Dermis blood vessel endothelial cell (primary cell): ENCODE measurements at places on chromosomes 12 and 14. TPM values are rescaled to one million over a fixed set of nuclear protein-coding genes. Genes with fewer than 3 reads are reported as not detected.

DNA sequence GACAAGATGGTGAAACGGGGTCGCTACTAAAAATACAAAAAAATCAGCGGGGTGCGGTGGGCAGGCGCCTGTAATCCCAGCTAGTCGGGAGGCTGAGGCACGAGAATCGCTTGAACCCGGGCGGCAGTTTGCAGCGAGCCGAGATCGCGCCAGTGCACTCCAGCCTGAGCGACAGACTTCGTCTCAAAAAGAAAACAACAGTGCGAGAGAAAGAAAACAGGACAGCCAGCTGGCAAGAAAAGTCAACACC is 633 bp upstream of the RNU4-2 start:
- no peak for DNase-seq

DNA sequence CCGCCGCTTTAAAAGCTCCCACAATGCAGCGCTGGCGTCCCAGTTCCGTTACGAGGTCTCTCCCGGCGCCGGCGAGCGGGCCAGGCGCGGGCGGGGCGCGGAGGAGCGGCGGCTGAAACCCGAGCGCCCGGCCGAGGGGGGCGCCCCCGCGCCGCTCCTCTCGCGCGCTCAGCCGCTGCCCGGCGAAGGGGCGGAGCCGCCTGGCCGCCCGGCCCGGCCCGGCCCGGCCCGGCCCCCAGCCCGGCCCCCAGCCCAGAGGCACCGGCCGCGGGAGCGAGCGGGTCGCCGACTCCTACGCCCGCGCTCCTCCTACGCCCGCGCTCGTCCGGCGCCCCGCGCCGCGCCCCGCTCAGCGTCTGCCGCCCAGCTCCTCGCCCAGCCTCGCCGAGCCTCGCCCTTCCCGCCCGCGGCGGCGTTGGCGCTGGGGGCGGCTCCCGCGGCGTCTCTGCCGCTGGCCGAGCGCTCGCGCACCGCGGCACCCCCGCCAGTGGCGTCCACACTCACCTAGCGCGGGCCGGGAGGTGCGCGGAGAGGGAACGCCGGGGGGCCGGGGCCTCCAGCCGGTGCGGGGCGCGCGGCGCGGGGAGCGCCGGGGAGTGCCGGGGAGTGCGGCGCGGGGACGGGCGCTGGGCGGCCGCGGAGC is at the start of gene RASSF8:
Gene RASSF8 (plus strand): TSS at position 255 of the 643 bp plus-strand sequence. CDS start 96,662 bp downstream, outside the sequence.
- peak; percentile 82 for DNase-seq

GRCh38 chr14:97959251-97959650 is 1162.1 kb downstream of the VRK1 start:
- DNase-seq: no peak

GRCh38 chr14:20223410-20223809 is at the start of gene OR11H6:
Gene OR11H6 (plus strand): TSS chr14:20223710. CDS start chr14:20223710, 0 bp downstream.
- DNase-seq: no peak

DNA sequence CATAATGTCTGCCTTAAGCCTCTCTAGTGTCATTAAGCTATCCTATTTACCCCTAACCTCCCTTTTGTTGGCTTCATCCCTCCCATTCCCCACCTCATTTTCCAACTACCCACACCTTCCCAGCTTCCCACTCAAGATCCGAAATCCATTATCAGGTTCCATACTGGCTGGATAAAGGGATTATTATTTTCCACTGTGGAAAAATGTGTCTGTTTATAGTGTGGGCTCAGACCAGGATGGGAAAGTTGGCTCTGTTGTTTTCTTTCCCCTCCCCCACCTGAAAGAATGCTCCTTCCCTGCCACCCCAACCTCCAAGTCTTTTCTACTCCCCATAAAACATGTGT is 49.8 kb downstream of the SUSD6 start:
- DNase-seq: no peak

- no peak for DNase-seq
These were observed 36.8 kb downstream of the CCDC177 start for GRCh38 chr14:69537900-69538299.

GRCh38 chr14:61438497-61438859 is 117.1 kb downstream of the PRKCH start:
- no peak for DNase-seq

- peak; percentile 80 for DNase-seq
These were observed 731 bp upstream of the PCNX4 start for GRCh38 chr14:60090864-60091519.

DNA sequence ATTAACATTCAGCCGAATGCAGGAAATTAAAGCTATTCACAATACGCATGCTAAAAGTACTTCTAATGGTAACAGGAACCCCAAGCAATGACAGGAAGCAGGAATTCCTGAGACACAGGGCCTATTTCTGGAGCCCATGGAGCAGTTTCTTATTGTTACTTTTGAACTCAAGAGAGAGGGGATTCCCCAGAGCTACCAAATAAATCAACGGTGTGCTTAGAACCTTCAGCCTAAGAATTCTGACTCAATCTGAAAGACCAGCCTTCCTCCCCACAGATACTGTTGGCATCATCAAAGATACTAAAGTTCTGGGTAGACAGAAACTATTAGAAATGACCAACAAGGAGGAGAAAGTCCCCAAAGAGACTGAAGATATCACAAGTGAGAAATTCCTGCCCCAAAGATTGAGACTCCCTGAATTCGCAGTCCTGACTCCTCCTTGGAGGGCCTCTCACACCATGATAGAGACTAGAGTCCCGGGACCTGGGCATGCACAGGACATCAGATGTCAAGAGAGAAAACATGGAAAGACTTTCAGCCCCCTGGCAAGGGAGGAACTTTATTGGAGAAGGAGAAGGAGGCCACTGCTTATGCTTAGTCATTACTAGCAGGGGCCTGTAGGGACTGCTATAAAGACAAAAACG is 32.7 kb downstream of the RTRAF start:
- peak; percentile 92 for DNase-seq

DNA sequence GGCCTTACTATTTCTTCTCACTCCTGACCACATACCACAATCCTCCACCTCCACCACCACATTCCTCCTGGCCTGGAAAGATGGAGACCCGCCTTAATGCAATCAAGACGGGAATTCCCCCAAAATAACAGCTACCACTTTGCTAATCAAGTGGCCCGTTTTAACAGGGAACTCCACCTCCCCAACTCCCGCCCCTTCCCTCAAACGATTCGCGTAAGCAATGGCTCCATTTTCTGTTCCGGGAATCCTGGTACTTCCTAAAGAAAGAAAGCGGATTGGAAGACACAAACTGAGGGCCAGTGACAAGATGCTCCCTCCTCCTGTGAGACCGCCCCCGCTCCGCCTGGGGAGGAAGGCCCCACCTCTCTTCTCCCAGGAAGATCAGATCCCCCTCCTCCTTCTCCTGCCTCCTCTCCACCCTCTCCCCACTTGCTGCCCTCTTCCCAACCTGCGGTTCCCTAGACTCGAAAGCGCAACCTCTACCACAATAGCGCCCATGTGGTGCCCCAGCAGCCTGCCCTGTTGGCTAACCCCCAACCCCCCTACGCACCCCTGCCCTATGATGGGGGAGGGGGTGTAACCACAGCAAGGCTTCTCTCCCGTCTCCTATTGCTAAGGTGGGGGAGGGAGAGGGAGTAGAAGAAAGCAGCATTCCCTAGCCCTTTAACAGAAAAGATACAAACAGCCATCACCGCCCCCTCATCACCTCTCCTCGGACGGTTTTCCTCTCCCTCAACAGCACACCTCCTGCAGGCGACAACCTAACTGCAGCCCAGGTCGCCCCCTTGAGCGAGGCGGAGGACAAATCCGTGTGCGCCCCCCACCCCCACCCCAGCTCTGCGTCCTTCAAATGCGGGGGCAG is 777 bp downstream of the ARF3 start:
- peak; percentile 96 for DNase-seq

DNA sequence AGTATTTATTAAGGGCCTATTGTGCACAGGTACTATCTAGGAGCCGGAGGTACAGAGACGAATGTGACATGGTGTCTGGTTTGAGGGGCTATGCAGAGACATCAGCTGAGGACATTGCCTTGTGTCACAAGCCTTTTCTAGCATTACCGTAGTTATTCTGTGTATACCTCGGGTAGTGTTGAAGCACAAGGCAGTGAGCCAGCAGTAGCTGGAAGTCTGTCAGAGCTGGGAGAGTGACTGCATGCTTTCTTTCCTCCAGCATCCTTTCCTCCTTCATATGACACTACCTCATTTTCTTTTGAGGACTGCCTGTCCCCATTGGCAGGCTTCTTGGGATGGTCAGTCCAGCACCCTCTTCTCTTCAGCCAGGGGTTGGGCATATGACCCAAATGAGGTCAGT is 77.0 kb downstream of the POLR3B start:
- DNase-seq: no peak

- DNase-seq: no peak
These were observed 6.3 kb upstream of the PUS1 start for GRCh38 chr12:131922772-131923171.

GRCh38 chr14:83217492-83217891 is 1683.8 kb upstream of the SEL1L start:
- no peak for DNase-seq

GRCh38 chr14:58746261-58746660 is 108.5 kb downstream of the DACT1 start:
- DNase-seq: no peak

- peak; percentile 95 for DNase-seq
These were observed 99.1 kb upstream of the NAP1L1 start for GRCh38 chr12:76183459-76184186.

GRCh38 chr12:44296624-44297197 is 460.8 kb downstream of the TMEM117 start:
- DNase-seq: no peak

Gene HHIPL1
- total RNA-seq: 1.7 and 4.1 TPM in 2 replicates

Gene PSMA6
- 203 and 270 TPM in 2 replicates for total RNA-seq

Gene PRH2
- total RNA-seq: not detected in 2 replicates

Gene TMEM121
- total RNA-seq: 4.6 and 11.7 TPM in 2 replicates

Gene CPNE6
- not detected in 2 replicates for total RNA-seq

Gene SNRNP35
- 11.3 and 14.0 TPM in 2 replicates for total RNA-seq
